CD4-positive, CD25-positive, alpha-beta regulatory T cell (primary cell): ENCODE measurements at places on chromosomes 5 and 9.
A peak's percentile ranks its signal among the peaks of the same experiment; 100 is the strongest.

- DNase-seq, result no peak
These were observed 6.1 kb downstream of the S100Z start for GRCh38 chr5:76855961-76856360.

GRCh38 chr5:1324301-1324700 is 20.6 kb downstream of the CLPTM1L start:
- no peak for DNase-seq

GRCh38 chr5:180367991-180368390 is 14.9 kb upstream of the GFPT2 start:
- DNase-seq, result no peak

DNA sequence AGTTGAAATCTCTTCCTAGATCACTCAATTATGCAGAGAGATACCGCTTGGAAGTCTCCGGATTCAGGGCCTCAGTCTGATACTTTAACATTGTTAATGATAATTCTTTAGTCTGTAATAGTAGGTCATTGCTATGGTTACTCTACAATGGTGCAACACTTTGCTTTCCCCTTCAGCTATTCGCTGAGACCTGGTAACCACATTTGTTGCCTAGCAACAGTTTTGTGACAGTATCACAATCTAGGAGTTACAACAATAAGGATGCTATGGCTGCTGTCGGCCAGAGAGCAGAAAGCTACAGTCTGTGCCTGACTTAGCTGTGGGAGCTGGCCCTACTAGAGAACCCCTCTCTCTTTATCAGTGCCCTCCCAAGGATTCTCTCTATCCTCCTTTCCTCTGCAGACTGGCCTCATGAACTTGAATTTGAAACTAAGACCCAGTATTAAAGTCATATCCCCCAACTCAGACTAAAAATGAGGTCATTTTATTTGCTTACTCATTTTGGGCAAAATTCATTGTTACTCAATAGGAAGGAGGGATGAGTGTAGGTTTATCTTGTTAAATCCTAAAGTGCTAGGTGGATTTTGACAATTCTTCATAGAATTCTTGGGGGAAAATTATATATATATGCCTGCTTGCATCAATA is 39.3 kb downstream of the NR2F1 start:
- DNase-seq, result peak; percentile 36

DNA sequence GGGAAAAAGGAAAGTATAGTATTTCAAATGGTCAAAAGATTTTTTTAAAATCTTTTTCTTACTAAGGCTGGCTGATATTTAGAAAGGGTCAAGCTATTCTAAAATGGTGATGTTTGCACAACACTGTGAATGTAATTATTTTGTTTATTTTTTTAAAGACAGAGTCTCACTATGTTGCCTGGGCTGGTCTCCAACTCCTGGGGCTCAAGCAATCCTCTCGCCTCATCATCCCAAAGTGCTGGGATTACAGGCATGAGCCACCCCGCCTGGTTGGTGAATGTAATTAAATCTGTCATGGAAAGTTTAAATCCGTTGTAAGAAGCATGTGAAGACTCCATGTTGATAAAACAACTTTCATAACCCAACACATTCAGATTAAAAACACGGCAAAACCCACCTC is 2.6 kb downstream of the UBTD2 start:
- no peak for DNase-seq

DNA sequence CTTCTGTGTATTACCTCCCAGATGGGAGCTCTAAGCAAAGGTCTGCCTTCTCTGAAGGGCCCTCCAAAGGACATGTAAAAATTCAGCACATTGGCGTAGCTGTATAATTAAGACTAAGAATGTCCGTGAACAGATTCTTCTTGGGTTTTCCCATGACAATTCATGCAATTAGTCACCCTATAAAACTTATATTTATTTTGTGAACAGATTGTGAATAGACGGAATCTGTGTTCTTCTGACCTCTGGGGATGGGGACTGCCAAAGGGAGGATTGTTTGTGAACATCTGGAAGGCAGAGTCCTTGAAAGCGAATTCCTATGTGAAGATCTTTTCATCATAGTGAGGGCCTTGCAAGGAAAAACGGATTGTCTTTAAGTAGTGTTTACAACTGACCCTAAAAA is 111.3 kb downstream of the EGFLAM start:
- DNase-seq, result no peak

DNA sequence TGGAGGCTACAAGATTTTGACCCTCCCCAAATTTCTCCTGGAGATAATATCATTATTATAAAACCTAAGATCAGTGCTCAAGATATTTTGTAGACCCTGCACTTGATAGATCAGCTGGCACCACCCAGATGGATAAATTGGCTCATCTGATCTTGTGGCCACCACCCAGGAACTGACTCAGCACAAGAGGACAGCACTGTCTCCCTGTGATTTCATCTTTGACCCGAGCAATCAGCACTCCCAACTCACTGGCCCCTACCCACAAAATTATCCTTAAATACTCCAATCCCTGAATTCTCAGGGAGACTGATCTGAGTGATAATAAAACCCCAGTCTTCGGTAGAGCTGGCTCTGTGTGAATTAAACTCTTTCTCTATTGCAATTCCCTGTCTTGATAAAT is 34.5 kb upstream of the TENT2 start:
- DNase-seq, result no peak

DNA sequence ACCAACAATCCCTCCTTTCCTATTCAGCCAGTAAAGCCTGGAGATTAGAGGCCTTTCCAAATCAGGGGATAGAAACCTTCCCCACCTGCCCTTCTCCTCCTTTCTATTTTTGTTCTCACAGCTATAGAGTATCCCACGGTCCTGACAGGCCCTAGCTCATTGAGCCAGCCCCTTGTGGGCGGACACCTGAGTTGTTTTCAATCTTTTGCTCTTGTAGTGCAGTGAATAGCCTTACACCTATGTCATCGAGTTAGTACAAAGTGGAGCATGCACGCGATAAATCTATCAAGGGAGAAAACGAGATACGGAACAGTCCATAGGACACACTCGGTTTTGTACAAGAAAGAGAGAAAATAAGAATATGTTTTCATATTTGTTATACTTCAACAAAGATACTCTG is 77.2 kb downstream of the TSPAN17 start:
- DNase-seq, result no peak

DNA sequence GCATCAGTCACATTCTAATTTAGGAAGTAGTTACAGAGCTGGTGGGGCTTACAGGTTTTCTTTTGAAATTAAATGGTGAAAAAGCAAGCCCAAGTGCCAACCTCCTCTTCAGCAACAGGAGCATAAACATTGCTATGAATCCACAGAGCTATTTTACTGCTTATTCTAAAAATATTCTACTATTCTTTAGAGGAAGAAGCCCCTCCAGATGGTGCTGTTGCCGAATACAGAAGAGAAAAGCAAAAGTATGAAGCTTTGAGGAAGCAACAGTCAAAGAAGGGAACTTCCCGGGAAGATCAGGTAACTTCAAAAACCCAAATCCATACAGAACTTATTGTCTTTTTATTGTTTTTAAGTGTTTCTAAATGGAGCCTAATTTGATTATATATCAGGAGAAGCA is 202.8 kb downstream of the CWC27 start:
- DNase-seq, result no peak

GRCh38 chr5:178058321-178059012 is 54.9 kb upstream of the N4BP3 start:
- no peak for DNase-seq

DNA sequence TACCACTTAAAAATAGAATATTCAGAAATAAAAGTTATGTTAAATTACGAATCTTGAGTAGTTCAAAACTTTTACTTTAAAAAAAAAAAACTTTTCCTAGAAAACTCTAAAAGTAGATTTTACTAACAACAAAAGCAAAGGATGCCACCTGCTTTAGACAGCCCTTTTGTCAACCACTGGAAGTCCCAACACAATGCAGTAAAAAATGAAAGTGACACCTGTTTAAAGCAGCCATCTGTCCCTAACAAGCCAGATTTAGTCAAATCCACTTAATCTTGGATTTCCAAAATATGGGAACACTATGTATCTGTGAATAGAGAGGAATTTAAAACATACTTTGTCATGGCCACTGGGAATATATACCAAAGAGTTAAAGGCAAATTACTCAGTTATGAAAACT is 3.8 kb downstream of the RFX3 start:
- no peak for DNase-seq

DNA sequence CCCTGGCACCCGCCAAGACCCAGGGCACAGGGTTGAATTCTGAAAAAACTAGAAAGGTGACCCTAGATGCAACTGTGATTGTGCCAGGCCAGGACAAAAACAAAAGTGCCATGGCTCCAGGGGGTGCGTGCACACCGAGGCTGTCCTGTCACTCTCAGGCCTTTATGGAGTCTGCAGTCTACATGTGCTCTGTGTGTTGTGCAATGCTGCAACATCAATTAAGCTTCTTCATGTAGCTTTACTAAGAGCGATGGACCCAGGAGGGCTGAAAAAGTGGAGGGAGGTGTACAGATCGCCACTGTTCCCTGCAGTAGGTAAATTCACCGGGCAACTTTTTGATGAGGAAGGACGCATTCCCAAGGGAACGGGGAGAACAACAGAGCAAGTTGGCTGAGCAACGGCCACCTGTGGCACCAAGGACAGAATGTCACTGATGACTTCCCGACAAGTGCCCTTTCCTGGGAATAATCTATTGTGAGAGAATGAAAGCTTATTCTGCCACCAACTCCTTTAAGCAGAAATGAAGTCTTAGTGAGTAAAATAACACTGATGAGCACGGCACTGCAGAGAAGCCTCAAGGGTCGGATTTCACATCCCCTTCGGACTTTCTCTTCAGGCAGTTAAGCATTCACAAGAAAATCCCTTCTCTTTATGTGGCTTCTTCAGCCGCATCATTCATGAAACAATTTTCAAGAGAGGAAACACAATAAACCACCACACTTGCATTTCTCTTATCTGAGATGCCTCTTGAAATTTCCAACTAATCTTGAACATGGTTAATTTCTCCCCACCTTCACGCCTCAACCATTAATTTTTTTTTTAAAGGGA is 149.6 kb downstream of the DROSHA start:
- DNase-seq, result no peak

DNA sequence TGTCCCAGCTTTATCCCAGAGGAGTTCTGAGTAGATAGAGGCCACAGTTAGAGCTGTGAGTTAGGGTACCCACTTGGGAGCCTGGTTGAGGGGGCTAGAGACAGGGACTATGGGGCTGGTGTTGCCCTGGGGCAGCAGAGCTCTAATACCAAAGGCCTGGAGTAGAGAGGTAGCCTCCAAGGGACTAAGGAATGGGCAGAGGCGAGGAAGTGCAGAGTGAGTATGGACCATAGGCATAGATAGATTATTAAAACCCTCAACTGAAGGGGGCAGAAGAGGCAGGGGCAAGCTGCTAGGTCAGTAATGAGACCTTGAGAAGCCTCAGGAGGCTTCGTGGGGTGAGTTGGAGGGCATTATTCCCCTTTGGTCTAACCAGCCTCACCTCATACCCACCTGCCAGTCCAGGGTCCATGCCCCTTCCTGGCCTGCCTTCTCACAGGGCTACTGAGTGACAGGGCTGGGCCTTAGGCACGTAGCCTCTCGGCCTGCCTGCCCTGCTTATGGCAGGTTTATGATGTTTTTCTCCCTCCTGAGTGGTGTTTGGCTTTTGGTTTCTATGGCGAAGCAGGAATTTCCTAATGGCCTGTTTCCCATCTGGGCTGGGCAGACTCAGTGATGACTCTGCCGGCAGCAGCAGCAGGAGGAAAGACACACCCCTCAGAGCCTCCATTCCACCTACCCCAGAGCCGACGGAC is 8.0 kb downstream of the PDLIM4 start:
- no peak for DNase-seq

- DNase-seq, result no peak
These were observed 36.6 kb downstream of the NCS1 start for GRCh38 chr9:130208600-130209347.

- no peak for DNase-seq
These were observed 9.0 kb downstream of the NRARP start for GRCh38 chr9:137293094-137293481.
